HS-27A (cell line): ENCODE measurements at places on chromosomes 3 and 15.
A peak's percentile ranks its signal among the peaks of the same experiment; 100 is the strongest.

GRCh38 chr3:69762768-69763229, 23.5 kb downstream of the MITF start:
- no peak for DNase-seq

DNA sequence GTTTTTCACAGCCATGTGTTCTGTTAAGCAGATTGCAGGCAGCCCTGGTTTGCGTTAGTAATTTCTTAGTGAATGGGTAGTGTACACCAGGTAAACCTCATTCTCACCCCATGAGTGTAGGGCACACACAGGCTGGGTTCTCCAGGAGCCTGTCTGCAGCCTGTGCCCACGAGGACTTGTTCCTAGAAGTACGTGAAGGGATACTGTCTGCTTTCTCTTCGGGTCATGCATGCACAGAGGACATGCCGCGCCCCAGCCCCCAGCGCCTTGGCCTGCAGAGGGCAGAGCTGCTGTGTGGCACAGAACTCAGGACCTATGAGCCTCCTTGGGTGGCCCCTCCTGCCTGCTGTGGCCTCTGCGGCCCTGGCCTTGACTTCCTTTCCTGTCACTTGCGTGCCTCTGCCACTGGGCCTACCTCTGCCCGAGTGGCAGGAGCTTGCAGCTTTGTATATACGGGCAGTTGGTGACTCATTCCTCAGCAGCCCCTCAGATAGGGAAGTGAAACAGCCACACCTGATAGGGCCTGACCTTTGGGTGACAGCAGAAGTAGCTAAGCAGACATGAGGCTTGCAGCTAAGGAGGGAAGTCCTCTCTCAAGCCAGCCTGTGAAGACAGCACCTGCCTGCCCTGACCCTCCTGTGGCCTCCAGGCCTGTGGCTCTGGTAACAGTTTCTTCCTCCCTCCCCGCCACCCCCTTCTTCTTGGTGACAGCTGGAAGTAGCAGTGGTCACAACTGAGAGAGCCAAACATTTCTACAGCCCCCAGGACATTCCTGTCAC, 19.5 kb downstream of the PPCDC start:
- DNase-seq, result no peak

GRCh38 chr15:75149867-75150709, 51.6 kb upstream of the C15orf39 start:
- DNase-seq, result no peak

DNA sequence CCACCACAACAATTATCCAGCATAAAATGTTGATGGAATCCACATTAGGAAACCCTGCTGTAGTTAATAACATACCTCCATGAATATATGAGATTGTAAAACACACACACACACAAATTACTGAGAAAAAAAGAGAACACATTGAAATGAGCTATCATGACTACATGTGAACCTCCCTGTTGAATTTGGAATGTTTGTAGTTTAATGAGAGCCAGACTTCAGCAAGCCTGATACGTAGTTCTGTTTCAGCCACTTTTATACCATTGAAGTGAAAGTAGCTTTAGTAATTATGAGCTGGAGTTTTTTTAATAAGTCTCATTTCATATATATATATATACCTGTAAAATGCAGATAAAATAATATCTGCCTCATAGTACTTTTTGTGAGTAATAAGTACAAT, 1146.4 kb downstream of the NAALADL2 start:
- no peak for DNase-seq

- no peak for DNase-seq
Observed at GRCh38 chr15:42737529-42738328, 801 bp upstream of the CDAN1 start.

GRCh38 chr15:55257938-55258337, 31.7 kb downstream of the RAB27A start:
- DNase-seq, result no peak

DNA sequence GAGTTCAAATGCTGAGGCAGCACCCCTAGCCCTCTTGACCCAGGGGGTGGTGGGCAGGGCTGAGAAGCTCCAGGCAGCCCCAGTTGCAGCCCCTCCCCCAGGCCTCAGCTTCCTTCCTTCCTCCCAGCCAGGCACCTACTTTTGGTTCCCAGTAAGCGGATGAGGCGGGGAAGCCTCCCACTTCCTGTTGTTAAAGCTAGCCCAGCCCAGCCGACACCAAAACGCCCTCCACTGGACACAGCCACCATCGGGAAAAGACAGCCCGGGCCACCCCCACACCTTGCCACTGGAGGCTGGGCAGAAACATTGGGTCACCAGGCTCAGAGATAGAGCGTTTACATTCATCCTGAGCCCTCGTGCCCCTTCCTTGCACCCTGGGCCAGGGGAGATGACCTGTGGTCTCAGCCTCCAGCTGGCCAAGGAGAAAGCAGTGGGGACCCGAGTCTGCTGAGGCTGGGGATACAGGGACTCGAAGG, 3.5 kb downstream of the DUSP7 start:
- peak; percentile 60 for DNase-seq

DNA sequence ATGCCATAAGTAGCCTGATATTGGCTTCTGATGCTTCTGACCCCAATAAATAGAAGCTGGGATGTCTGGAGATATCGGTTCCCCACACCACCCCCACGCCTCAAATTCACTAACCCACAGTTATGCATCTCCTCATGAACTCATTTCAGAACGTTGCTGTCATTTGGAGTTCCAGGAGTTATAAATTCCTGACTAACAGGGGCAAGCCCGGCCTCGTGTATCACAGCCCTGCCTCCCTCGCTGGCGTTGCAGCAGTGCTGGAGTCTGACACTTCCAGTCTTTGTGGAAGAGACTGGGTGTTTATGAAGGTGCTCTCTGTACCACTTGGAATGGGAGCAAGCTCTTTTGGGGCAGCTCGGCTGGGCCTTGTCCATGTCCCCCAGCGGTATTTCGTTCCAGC, 101.0 kb downstream of the ANP32A start:
- no peak for DNase-seq

DNA sequence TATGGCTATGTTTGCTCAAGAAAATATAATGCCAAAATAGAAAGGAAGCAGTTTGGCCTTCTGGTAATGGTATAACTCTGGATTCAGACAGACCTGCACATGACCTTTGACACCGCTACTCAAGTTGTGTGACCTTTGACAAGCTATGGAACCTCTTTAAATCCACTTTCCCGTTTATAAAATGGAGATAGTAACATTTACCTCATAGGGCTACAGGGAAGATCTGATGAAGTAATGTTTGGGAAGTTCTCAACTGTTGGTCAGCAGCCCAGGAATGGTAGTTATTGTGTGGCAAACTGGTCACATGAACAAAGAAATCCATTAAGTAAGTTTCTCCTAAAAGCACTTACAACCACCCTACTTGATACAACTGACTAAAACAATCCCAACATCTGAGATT, 95.1 kb upstream of the PHLDB2 start:
- DNase-seq, result no peak

DNA sequence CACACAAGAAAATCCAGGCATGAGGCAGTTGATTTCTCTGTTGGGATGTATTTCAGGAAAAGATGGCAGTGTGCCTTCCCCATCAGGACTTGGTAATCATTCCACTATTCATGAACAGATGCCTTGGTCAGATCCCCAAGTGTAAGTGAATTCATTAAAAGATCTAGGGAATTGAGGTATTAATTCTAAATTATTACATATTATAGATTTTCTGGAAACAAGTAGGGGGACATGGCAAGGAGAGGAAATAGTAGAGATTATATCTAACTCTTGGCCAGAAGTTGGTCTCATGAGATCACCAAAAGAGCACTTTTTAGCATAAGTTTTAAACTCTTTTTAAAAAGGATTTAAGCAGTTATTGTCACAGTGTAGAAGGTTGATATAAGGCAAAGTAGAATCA, 74.4 kb upstream of the MDFIC2 start:
- DNase-seq, result no peak

DNA sequence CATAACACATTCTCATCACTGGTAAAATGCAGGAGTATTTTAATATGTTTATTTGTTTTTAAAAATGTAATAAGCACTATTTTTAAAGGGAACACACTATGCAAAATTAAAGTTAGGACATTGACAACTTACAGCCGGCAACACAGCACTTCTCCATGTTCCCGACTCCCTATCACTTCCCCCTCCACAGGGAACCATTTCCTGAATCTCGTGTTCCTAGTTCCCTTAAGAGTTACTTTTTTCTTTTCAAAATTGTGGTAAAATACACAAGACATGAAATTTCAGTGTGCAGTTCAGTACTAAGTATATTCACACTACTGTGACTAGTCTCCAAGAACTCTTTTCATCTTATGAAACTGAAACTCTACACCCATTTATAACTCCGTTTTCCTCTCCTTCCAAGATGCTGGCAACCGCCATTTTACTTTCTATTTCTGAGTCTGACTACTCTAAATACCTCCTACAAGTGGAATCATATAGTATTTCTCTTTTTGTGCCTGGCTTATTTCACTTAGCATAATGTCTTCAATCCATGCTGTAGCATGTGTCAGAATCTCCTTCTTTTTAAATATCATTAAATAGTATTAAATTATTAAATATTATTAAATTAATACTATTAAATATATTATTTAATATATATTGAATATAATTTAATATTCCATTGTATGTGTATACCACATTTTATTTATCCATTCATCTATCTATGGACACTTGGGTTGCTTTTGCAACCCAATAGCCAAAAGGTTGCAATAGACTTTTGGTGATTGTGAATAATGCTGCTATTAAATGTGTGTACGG, 25.9 kb upstream of the UBE2Q2 start:
- no peak for DNase-seq

- DNase-seq, result no peak
Observed at GRCh38 chr3:135853981-135854380, 111.5 kb upstream of the PPP2R3A start.

DNA sequence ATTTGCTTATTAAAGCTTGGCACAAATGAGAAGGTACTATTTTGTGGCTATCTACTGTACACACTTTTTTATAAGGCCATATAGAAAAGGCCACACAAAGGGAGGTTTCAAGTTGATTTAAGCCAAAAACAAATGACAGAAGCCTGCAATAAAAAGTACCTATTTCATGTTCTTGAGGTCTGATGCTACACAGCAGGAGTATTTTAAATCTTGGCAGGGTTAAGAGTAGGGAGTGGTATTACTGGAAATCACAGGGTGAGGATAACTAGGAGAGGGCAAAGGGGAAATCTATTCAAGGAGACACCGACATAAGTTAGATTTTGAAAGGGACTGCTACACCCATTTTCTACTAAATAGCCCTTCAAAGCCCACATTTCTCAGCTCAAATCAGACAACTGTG, 146.2 kb downstream of the GREM1 start:
- no peak for DNase-seq

DNA sequence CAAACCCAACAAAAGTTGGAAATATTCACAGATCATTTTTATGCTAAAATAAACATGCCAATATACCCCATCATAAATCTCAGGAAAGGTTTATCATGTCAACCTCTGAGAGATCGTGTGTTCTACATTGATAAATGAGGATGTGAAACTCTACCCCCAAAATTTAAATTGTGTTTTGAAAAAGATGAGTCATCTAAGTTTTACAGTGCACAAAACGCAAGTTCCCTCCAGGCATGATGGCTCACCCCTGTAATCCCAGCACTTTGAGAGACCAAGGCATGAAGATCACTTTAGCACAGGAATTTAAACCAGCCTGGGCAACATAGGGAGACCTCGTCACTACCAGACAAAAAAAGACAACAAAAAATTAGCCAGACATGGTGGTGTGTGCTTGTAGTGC, 1487.0 kb upstream of the GBE1 start:
- no peak for DNase-seq

DNA sequence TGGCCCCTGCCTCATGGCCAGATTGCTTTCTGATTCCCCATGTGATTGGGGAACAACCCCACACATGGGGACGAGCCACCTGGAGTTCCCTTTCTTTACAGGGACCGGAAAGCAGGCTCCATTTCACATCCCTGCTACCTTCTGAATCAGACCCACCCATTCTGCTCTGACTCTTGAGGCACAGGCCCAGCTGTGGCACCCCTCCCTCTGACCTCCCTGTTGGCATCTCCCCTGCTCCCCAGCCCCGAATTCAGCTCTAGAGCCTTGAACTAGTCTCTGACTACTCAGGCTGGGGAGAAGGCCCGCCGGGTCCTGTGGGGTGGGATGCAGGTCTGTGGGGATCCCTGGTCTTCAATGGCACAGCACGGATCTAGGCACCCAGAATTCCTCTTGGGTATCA, 12.1 kb downstream of the FAM3D start:
- DNase-seq, result no peak

DNA sequence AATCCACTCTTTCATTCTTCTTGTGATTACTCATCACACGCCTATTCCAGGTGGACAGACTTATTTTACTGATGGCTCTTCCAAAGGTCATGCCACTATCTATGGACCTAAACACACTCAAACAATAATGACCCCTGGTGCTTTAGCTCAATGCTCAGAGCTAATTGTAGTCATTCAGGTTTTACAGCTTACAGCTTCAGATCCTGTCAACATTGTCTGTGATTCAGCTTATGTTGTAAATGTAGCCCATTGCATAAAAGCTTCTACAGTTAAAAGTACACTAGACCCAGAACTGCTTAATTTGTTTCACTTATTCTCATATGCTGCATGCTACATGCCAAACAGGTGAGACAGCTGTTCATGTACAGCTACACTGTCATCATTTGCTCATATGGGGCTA, 49.2 kb downstream of the LSM3 start:
- DNase-seq, result no peak

GRCh38 chr15:74958908-74959585, 2.5 kb upstream of the RPP25 start:
- no peak for DNase-seq

- DNase-seq, result no peak
Observed at GRCh38 chr15:58401991-58402649, 29.7 kb upstream of the LIPC start.

DNA sequence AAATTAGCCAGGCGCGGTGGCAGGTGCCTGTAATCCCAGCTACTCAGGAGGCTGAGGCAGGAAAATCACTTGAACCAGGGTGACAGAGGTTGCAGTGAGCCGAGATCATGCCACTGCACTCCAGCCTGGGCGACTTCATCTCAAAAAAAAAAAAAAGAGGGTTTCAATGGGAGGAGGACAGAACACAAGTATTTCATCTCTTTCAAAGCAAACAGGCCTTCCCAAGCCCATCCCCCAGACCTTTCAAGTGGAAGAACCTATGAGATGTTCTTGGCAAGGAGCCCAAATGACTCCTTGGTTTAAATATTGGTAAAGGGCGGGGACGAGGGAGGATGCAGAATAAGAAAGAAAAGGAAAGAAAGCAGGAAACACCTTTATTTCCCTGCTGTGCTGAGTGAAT, 62.2 kb upstream of the MCF2L2 start:
- DNase-seq, result no peak

- DNase-seq, result no peak
Observed at GRCh38 chr3:107432646-107433045, 55.4 kb downstream of the CCDC54 start.

DNA sequence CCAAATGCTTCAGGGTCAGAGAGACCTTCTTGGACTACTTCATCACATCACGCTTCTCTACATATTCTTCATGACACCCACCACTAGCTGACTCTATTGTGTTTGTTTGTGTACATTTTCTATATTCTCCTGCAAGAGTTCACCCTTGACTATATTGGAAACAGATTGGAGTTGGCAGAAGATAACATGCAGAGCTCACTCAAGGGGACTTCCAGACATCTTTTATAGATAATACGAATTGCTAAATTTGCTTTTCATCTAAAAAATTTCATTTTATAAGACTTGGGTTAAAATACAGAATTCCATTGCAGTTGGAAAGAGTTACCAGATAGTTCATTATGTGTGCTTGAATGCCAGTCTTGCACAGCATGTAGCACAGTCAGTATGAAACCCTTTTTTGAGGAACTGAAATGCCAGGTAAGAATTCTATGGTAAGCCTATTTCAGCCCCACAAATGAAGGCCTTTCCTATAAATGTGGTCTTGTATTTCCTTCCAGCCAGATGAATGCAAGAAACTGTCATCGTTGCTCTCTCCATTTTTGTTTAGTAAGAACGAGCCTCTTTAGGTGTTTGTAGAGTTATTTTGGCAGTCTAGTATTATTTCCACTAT, 177.6 kb downstream of the GHSR start:
- no peak for DNase-seq
